AG09319 (cell line): ENCODE measurements at places on chromosomes 1 and 21.

DNA sequence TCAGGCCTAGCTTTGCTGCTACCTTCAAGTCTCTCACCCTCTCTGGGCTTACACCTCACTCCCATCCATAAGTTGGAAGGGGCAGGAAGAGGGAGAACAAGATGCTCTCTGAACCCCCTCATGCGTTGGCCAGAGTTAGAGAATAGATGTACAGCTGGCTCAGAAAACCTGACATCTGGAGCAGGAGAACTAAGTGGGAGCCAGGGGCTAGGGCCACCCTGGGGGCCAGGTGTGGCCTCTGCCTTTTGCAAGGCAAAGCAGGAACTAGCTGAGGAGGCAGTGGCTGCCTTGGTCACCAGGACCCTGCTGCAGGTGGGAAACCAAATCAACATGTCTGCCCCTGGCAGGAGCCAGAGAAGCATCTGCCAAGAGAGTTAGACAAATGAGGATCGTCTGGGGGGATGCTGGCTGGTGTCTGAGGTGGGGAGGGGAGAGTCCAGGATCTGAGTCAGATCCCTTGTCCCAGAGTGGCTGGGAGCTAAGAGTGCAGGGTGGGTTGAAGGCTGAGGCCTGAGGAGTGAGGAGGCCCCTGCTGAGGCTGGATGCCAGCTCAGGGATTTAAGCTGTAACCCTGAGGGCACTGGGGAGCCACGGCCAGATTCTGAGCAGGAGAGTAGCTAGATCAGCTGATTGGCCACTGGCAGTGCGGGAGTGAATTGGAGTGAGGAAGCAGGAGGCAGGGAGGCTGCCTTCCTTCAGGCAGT is 115.0 kb downstream of the EPHB2 start:
- DNase-seq = no peak

DNA sequence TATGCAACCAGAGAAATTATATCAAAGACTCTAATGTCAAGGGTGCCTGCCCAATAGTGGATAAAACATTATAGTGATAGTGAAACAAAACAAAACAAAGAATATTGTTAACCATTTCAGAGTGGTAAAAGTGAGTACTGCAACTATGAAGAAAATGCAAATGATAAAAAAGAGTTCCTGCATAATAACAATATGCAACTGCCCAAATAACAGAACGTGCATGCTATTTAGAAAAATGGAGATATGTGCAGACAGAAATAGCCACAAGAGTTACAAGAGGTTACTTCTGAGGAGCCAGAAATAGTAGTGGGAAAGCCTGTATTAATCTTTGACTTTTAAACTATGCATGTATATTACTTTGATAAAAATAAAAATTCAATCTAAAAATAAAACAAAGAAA is 302.5 kb downstream of the NEGR1 start:
- DNase-seq = no peak

DNA sequence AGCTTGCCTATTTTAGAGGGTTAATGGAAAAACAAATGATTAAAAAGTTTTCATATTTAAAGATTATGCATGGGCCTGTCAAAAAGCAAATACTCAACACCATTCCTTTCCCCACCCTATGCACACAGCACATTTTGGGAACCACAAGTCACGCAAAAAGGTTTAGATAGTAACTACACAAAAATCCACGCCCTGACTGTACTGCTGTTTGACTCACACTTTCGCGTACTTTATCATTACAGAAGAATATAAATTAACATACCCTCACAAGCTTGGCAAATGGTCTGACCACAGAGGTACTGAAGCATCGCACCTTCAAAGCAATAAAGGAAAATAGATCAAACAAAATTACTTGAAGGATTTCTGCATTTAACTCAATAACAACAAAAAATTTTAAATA is 1.4 kb downstream of the ATP5PO start:
- no peak for DNase-seq

- DNase-seq = no peak
Observed at GRCh38 chr1:246971090-246971721, 36.7 kb downstream of the ZNF695 start.

GRCh38 chr1:36494971-36495370 is 12.3 kb upstream of the CSF3R start:
- DNase-seq = no peak

DNA sequence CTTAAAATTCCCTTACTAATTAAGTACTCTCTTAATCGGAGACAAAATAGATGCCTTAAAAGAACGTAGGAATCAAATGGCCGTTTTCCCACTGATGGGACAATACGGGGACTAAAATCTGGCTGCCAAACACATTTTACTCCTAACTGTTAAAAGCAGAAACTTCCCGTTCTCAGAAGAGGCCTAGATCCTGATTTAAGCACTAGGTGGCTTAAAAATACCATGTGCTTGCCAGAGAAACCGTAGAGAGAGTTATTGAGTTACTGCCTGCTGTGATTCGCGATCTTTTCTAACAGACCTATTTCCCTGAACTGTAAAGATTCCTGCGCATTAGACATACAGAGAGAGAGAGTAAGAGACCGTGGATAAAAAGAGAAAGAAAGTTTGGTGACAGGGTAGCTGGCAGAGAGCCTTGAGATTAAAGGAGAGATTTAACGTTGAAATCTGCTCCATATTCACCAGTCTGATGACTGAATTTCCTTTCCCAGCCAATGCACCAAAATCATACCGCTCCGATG is 54.4 kb upstream of the STUM start:
- DNase-seq = no peak

DNA sequence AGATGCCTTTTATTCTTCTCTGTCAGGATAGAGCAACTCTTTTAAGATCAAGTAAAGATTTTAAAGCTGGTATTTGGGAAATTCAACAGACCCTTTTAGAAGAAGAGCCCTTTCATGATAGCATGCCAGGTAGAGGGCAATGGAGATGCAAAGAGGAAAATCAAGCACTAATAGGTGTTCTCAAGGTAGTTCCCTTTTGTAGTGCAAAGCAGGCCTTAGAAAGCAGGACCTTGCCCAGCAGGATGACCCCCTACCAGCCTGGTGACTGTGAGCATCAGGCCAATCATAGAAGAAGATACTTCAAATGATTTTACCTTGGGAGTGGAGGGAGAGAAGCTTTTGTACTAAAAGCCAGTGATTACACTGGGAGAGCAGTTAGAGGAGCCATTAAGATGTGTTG is 381.4 kb upstream of the ZRANB2 start:
- no peak for DNase-seq

GRCh38 chr1:154802336-154802969 is 67.6 kb downstream of the KCNN3 start:
- DNase-seq = no peak

- DNase-seq = no peak
Observed at GRCh38 chr1:221069178-221069903, 190.1 kb downstream of the HLX start.

DNA sequence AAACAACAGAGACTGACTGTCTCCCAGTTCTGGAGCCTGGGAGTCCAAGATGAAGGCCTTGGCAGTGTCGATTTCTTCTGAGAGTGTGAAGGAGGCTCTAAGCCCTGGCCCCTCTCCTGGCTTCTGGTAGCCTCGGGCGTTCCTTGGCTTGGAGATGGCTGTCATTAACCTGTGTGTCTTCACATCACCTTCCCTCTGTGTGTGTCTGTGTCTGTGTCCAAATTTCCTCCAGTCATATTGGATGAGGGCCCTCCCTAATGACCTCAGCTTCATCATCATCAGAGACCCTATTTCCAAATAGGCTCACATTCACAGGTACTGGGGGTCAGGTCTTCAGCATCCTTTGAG is 138.3 kb downstream of the TOMM20 start:
- DNase-seq = no peak

- no peak for DNase-seq
Observed at GRCh38 chr1:192581131-192581927, 5.8 kb downstream of the RGS1 start.

- no peak for DNase-seq
Observed at GRCh38 chr1:203499643-203500278, 5.8 kb downstream of the OPTC start.
